Uterus (tissue), 4 donors: ENCODE measurements at places on chromosomes 2 and 18. TPM values are rescaled to one million over a fixed set of nuclear protein-coding genes. Genes with fewer than 3 reads are reported as not detected.
A peak's percentile ranks its signal among the peaks of the same experiment; 100 is the strongest.

DNA sequence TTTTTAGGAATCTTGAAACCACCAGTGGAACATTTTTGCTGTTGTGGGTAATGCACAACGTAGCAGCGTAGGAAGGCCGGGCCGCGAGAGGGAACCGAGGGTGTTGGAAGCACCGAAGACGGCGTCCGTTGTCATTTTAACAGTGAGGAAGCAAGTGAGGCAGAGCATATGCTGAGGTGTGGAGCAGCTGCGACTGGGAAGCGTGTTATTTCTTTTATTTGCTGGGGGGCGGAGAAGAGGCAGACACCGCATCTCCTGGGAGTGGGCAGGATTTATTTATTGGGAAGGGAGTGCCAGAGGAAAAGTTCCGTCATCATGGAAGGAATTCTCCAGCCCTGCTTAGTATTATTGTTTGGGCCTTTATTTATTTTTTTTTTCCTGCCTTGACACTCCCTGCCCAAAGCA is 232.8 kb downstream of the KLHL29 start:
- DNase-seq: peak; percentile 84

GRCh38 chr2:107027205-107027604 is 141.2 kb upstream of the ST6GAL2 start:
- no peak for DNase-seq

- DNase-seq: no peak
Observed at GRCh38 chr2:178933493-178933892, 116.4 kb downstream of the CCDC141 start.

GRCh38 chr2:176612736-176613135 is 343.5 kb downstream of the MTX2 start:
- DNase-seq: no peak

GRCh38 chr2:188869550-188869949 is 104.6 kb upstream of the COL3A1 start:
- no peak for DNase-seq

GRCh38 chr2:102492006-102492405 is 19.0 kb downstream of the SLC9A4 start:
- no peak for DNase-seq

DNA sequence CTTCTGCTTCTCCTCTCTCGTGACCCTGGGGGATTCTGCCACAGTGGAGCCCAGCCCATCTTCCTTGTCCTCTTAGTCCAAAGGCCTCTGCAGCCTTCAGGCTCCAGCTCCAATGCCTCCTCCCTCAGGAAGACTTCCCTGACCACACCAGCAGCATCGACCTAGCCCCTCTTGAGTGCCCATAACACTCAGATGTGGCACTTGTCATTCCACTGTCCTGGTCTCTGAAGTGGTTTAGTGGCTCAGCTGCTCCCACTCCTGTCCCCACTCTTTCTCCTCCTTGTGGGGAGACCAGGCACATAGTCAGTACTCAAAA is 97.5 kb downstream of the STPG4 start:
- DNase-seq: no peak

- no peak for DNase-seq
Observed at GRCh38 chr2:230542751-230543150, 126.8 kb downstream of the SP100 start.

GRCh38 chr2:8685697-8686358 is 4.0 kb downstream of the ID2 start:
- DNase-seq: peak; percentile 78

DNA sequence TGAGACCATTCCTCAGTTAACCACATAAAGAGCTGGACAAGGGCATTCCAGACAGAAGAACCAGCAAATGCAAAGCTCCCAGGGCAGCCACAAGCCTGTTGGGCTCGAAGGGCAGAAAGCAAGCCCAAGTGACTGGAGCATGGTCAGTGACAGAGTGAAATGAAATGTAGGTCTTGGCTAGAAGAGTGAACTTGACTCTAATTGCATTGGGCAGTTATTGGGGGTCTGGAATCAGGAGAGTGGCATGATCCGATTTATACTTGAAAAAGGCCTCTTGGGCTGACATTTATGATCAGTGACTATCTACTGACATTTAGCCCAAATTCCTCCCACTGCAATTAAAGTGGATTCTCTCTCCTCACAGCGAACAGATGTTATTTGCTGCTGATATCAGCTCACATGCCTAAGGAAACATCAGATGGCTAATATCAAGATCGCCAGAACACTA is 152.5 kb upstream of the KLF7 start:
- DNase-seq: no peak

- no peak for DNase-seq
Observed at GRCh38 chr2:201536046-201536445, 84.5 kb downstream of the STRADB start.

GRCh38 chr2:70943205-70943871 is 7.6 kb downstream of the ATP6V1B1 start:
- no peak for DNase-seq

GRCh38 chr18:74609535-74609934 is 11.9 kb downstream of the ZNF407 start:
- DNase-seq: no peak

- no peak for DNase-seq
Observed at GRCh38 chr2:197941715-197942114, 137.3 kb downstream of the PLCL1 start.

GRCh38 chr2:46079985-46080560 is 217.1 kb upstream of the EPAS1 start:
- DNase-seq: no peak

- no peak for DNase-seq
Observed at GRCh38 chr2:191638079-191638801, 39.7 kb upstream of the NABP1 start.

DNA sequence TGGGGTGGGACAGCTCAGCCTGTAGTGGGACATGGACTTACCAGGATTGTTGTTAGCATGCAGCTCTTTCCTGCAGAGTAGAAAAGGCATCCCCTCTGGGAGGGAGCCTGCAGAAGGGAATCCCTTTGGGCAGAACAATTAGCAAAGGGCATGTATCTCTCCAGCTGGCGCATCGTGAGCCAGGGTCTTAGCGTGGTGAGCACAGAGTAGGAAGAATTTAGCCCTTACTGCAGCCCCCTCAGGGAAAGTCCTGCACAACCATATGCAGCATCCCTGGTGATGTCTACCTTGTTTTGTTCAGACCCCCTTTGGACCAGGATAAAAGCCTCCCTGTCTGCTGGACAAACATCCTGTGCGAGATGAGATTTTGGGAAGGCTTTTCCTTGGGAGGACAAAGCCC is 292.1 kb downstream of the SLC4A3 start:
- no peak for DNase-seq

DNA sequence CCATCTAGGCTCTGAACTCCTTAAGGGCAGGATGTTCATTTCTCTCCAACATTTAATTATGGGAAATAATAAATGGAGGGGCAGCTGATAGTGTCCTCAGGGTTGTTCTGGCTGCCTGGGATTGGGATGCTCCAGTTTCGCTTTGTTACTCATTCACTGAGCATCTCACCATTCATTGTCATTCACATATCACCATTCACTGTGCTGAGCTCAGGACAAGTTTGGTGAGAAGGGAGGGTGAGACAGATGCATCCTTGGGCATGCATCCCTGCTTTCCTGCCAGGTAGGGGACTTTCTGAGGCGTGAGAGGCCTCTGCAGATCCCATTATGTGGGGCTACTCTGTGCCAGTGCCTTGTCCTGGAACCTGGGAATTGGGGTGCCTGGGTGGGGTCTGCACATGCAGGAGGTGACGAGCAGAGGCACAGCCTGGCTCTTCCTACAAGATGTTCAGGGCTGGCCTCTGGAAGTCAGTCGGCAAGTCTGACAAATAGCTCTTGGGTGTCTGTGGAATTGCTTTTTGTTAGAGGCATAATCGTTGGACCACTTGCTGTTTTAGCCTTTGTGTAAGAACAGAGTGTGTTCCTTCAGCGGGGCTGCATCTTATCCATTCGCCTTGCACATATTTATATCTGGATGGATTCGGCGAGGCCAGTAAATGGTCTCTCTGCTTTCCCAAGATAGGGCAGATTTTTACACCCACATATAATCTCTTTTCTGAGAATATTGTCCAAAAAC is 323.2 kb upstream of the THSD7B start:
- no peak for DNase-seq

ABCG8 gene
- total RNA-seq: 0.09 TPM

SALL3 gene
- total RNA-seq: not detected

FBXO41 gene
- 0.29 TPM for total RNA-seq

ALPP gene
- not detected for total RNA-seq

TRIM54 gene
- total RNA-seq: 5.0 TPM

TDRD15 gene
- total RNA-seq: 0.28 TPM

GALNT5 gene
- not detected for total RNA-seq

SLC8A1 gene
- 61.2 TPM for total RNA-seq

CIB4 gene
- total RNA-seq: not detected

KIAA2012 gene
- total RNA-seq: 0.26 TPM
